Stimulated activated CD4-positive, alpha-beta T cell treated with anti-CD3 and anti-CD28 coated beads, Interleukin-1b, Interleukin-23, amount 100 ng/mL, for 1 hour (primary cell): ENCODE measurements at places on chromosomes 3 and 15.

GRCh38 chr3:65408531-65409175, 630.1 kb downstream of the MAGI1 start:
- no peak for DNase-seq

- DNase-seq: no peak
Observed at GRCh38 chr3:38397320-38397719, 50.7 kb downstream of the XYLB start.

DNA sequence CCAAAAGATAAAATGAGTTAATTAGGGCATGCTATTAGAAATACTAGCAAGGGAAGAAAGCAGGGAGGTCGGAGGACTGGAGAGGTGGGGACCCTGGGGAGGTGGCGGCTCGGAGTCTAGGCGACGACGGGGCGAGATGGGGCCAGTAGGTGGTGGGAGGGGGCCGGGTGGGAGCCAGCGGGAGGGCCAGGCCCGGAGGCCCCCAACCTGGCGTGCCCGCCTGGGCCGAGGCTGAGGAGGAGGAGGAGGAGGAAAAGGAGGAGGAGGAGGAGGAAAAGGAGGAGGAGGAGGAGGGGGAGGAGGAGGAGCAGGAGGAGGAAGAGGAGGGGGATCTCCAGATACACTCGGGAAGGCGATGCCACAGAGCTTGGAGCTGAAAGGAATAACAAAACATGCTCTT, 426.2 kb downstream of the NR2F2 start:
- no peak for DNase-seq

- no peak for DNase-seq
Observed at GRCh38 chr3:108352176-108352575, 55.8 kb downstream of the HHLA2 start.

GRCh38 chr3:188946351-188947240, 225.2 kb upstream of the TPRG1 start:
- DNase-seq: no peak

DNA sequence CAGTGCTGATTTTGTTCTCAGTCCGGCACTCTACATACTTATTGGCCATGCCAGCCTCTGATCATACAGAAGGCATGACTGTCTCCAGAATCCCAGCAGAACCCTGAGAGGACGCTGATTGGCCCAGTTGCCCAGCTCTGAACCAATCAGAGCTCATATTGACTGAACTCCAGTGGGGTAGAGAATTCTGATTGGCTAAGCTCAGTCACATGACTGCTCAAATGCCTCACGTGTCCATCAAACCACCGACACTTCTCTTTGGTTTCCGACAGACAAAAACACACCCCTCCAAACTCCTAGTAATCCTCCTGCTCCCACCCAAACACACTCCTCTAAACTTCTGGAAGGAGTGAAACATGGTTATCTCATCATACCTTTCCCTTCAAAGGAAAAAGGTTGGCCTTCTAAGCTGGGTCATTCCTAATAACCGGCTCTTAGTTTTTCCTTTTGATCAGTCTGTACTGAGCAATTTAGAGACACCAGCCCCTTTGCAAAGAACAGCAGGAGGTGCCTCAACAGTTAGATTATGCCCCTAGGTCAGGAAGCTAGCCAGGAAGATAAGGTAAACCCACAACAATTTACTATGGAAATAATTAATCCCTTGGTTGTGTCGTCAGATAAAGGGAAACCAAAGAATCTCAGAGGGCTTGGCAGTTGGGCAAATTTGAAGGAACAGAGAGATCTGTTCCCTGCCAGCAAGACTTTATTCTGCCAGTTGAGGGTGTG, 187.8 kb downstream of the TLE3 start:
- DNase-seq: no peak

DNA sequence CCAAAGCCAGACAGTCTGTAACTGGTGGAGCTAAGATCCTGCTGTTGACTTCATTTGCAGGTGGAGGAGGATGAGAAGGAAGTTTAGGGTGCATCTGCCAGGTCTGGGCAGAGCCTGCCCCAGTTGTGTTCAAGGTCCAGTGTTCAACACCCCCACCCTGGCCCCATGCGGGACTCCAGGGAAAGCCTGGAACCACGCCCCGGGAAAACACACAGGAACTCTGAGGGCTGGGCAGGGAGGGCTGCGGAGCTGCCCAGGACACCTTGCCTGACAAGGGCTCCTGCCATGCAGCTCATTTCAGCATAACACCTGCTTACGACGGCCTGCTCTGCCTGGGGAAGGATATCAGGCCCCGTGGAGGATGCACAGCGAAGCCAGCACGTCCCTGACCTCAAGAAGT, 286.3 kb downstream of the XXYLT1 start:
- no peak for DNase-seq
